ENCODE measurements at places on chromosomes 13 and 19. TPM values are rescaled to one million over a fixed set of nuclear protein-coding genes. Genes with fewer than 3 reads are reported as not detected.

Gene LILRA5
- polyA plus RNA-seq: 0.34 TPM

- DNase-seq: no peak
These were observed 63.1 kb downstream of the TM9SF2 start for GRCh38 chr13:99564386-99564785.

Gene CACNG8
- 0.02 TPM for polyA plus RNA-seq

GRCh38 chr19:53927739-53928138 is 18.7 kb downstream of the CACNG7 start:
- DNase-seq: no peak

DNA sequence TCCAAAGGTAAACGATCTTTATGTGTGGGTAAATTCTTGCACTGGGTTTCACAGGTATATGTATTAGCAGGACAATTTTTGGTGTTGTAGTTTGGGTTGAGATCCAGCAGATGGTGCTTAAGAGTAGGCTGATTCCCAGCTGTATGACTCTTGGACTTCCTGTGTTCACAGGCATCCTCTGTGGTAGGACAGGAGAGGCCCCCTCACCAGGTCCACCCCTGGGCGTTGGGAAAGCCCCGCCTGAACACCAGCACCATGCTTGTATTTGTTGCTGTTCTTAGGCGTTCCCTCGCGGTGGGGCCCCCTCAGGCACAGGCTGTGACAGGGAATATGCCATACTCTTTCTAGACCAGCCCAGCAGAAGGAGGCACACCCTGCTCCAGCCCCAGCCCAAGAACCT is 49.5 kb upstream of the PCDH17 start:
- no peak for DNase-seq

DNA sequence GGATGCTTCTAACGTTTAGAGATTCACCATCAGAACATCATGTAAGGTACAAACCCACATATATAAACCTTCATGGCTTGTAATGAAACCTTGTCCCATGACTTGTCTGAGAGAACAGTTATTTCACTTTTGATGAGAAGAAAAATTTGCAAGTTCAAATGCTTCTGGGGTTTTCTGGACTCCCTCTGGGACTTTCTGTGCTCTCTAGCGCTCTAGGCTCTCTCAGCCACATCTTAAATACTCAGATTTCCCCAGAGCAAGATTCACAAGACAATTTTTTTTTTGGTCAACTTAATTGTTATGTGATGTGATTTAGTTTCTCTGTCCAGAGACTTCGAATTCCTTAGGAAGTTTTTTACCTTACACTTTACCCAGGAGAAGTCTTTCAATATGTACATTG is 282.8 kb upstream of the EDNRB start:
- DNase-seq: no peak

Gene WIZ
- polyA plus RNA-seq: 23.2 TPM

GRCh38 chr13:75129331-75129730 is 352.6 kb downstream of the TBC1D4 start:
- DNase-seq: no peak

Gene ZNF555
- 0.68 TPM for polyA plus RNA-seq

DNA sequence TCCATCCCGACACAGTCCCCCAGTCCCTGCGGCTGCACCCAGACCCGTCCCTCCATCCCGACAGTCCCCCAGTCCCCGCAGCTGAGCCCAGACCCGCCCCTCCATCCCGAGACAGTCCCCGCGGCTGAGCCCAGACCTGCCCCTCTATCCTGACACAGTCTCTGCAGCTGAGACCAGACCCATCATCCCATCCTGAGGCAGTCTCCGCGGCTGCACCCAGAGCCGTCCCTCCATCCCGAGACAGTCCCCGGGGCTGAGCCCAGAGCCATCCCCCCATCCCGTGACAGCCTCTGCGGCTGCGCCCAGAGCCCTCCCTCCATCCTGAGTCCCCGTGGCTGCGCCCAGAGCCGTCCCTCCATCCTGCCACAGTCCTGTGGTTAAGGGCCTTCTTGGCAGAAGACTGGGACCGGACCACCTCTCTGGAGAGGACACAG is 28.8 kb upstream of the TMEM255B start:
- DNase-seq: peak; percentile 55

Gene IFNL1
- polyA plus RNA-seq: not detected

GRCh38 chr13:83150616-83151307 is 731.5 kb downstream of the SLITRK1 start:
- DNase-seq: no peak

Gene TRPC4
- 1.7 TPM for polyA plus RNA-seq

GRCh38 chr13:64767054-64767453 is 2463.1 kb downstream of the PCDH9 start:
- no peak for DNase-seq

Gene CYP4F12
- polyA plus RNA-seq: 6.1 TPM

DNA sequence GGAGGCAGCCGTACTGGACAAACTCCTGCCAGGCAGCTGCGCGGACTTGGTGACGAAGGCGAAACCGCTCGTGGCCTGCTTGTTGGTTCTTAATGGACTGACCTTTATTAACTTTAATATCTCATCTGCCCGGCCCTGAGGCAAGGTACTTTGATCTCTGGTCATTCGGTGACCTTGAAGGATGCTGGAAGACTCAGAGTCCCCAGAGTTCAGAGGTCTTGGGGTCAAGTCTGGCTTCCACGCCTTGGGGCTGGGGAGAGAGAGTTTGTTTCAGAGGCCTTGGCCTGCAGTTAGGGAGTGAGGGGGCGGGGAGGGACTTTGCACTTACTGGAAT is 9.6 kb upstream of the EMC10 start:
- no peak for DNase-seq

GRCh38 chr19:4059891-4060620 is 6.6 kb downstream of the ZBTB7A start:
- DNase-seq: peak; percentile 50

- no peak for DNase-seq
These were observed 81.7 kb upstream of the KLHL1 start for GRCh38 chr13:70189981-70190380.

Measured in pancreas (tissue), 10 donors.